ENCODE measurements at places on chromosomes 1 and 21.

DNA sequence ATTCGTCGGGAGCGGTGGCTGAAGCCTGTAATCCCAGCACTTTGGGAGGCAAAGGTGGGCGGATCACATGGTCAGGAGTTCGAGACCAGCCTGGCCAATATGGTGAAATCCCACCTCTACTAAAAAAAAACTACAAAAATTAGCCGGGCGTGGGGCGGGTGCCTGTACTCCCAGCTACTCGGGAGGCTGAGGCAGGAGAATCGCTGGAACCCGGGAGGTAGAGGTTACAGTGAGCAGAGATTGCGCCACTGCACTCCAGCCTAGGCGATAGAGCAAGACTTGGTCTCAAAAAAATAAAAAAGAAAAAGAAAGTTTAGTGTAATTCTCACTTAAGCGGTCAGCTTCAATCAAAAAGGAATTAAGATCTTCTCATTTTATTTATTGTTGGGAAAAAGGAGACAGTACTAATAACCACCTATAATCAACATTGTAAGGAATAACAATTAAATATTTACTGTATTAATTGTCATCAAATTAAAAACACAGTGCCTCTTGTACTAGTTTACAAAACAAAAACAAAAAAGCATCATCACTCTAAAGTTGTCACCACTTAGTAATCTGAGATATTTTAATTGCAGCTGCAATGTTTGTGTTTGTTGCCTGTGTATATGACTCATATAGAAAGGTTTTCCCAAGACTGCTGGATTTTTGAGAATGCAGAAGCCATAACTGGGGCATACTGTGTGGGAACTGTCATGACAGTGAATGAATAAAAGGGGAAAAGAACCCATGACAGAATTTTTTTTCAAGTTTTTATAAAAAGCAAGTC, 3.7 kb downstream of the FBXO42 start:
- peak; percentile 62 for DNase-seq

- DNase-seq: peak; percentile 95
Measured at GRCh38 chr1:109240158-109241152, 8.9 kb upstream of the CELSR2 start.

GRCh38 chr1:228021355-228022030, 14.7 kb downstream of the WNT3A start:
- DNase-seq: no peak

DNA sequence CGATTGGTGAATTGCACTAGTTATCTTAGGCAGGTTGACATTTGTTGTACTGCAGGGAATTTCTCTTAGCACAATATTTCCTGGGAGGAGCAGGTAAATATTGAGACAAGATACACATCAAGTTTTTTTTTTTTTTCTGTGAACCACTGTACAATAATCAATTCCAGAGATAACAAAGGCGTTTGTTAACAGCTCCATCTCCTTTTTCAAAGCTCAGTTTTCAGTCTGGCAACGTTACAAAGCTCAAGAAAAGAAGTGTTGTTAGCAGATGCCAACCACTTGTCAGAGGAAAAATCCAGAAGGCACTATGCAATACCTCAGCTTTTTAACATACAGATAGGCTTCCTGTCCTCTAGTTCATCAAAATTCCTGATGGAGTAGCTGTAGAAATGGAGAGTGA, 40.9 kb upstream of the DAB1 start:
- DNase-seq: no peak

GRCh38 chr1:221926441-221926840, 184.6 kb upstream of the DUSP10 start:
- DNase-seq: no peak
